ENCODE measurements at places on chromosomes 1 and 21.

GRCh38 chr1:55720261-55720660 is 505.1 kb upstream of the USP24 start:
- DNase-seq: no peak

GRCh38 chr1:161068306-161069234 is 1.1 kb downstream of the ARHGAP30 start:
- DNase-seq: no peak

DNA sequence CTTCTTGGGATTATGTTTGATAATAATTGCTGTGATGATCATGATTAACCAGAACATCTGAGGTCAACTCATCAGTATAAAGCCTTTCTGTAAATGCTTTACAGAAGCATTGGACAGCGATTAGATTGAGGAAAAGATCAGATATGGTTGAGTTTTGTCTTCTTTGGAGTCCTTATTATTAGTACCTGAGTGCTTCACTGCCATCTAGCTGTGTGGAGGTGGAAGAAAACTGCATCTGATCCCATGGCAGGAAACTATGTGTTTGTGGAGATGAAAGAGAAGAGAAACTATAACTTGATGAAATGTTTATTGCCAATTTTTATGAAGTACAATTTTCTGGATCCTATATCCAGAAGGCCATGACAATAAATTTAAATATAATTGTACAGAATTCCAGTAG is 11.4 kb downstream of the FLG2 start:
- no peak for DNase-seq

DNA sequence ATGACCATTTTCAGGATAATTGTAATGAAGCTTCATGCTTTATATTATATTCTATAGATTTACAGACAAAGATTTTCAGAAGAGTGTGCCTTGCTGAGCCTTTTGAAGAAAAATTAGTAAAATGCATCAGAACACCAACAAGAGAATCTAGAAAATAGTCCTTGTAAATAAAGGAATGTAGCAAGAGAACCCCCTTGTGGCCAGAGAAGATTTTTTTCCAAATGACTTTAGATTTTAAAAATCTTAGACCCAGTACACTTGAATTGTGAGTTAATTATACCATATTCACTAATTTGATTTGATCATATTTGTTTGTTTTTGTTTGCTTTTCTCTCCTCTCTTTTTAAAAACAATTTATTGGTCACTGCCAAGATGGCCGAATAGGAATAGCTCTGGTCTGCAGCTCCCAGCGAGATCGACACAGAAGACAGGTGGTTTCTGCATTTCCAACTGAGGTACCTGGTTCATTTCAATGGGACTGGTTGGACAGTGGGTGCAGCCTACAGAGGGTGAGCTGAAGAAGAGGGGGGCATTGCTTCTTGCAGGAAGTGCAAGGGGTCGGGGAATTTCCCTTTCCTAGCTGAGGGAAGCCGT is 12.8 kb upstream of the IFI44L start:
- DNase-seq: no peak

DNA sequence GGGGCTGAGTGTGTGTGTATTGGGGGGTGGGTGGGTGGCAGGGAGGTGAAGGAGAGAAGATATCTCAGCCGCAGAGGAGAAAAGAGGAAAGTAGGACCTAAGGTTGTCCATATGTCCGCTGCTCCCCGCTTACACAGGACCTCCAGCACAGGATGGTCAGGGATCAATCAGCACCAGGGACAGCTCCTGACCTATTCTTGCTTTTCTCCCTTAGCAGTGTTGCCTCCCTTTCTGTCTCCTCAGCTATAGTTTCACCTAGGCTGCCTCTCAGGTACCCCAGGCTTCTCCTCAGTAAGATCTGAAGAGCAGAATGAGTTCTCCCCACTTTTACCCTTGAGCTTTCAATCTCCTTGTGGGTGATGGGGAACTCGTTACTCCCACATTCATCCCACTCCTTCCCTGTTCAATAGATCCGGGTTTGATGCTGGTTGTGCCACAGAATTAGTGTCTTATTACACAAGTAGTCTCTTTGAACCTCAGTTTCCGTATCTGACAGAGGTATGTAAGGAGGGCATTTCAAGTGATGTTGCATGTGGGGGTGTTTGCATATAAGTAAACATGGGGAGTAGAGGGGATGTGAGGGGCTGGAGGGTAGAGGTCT is 1.4 kb upstream of the DPH2 start:
- no peak for DNase-seq

DNA sequence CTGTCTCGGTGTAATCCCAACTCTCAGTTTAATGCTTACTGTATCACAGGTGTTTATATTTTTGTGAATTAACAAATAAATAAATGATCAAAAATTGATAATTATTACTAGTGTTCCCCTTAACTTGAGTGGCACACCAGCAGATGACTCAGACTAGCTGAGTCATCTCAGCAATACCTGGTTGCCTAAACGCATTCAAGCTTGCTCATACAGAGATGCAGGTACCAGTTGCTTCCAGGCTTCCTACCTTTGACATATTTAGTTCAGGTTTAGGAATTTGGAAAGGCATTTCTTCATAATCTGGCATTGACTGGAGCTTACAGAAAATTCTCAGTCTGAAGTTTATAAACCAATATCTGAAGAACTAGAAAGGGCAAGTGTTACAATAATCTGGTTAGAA is 78.9 kb upstream of the LMO4 start:
- DNase-seq: peak; percentile 55

- DNase-seq: no peak
Observed at GRCh38 chr1:183080406-183080805, 57.2 kb downstream of the LAMC1 start.

- no peak for DNase-seq
Observed at GRCh38 chr1:237864338-237865244, 26.1 kb downstream of the ZP4 start.

DNA sequence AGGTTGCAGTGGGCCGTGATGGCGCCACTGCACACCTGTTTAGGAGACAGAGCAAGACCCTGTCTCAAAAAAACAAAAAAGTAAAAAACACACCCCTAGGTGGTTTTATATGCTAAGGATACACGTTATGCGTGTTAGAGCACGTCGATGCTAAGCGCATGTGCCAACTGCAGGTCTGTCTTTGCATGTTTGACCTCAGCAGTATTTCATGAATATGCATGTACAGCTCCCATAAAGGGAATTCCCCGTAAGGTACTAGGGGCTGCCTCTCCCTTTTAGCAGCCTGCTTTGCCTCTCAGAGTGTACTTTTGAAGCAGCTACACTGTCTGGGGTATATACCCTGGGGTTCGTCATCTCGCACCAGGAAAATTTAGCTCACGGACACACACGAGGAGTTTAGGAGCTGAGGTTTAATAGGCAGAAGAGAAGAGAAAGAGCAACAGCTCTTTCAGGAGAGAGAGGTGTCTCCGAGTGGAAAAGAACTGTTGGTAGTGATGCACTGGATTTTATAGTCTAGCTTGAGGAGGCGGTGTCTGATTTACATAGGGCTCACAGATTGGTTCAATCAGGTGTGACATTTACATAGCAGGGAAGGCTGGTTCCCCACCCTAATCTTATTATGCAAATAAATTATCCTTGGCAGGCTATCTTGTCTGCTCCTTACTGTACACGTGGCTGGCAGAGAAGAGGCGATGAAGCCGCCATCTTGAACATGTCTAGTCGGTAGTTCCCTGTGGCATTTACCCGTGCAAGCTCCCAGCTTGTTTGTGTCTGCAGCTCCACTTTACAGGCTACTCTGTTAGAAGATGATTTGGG is 4.2 kb upstream of the OTUD3 start:
- peak; percentile 90 for DNase-seq

DNA sequence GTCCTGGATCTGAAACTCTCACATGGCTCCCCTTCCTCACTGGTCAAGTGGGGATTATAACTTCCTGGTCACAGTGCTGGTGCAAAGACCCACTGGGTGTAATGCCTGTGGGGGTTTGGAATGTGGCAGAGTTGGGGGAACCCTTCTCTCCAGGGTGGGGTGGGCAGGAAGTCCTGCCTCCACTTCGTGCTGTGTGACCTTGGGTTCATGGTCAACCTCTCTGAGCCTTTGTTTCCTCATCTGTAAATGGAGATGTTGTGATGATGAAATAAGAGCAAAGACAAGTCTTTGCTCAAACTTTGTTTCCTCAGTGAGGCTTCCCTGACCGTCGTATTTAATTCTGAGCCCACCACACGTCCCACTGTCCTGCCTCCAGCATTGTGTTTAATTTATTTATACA is 564.7 kb downstream of the PTPRU start:
- no peak for DNase-seq

GRCh38 chr1:58773406-58773840 is 10.4 kb downstream of the JUN start:
- DNase-seq: no peak

- DNase-seq: no peak
Observed at GRCh38 chr1:59523745-59524450, 227.0 kb downstream of the FGGY start.

DNA sequence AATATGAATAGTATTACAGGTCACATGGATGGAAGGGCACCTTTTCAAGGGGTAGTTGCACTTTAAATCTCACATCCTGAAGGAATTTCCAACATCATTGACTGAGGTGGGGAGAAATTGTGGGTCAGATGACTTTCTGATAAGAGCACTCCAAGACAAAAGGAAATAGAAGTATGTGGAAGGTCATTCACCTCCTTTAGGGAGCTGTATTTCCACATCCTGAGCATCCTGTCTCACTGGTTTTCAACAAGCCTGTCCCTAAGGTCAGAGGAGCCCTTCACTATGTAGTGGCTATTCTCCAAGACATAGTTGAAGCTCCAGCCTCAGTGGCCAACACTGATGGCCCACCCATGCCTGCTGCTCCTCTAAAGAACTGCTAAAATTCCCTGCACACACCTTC is 76.5 kb downstream of the ATP1A1 start:
- no peak for DNase-seq

GRCh38 chr1:109677459-109677858 is 9.6 kb downstream of the GSTM2 start:
- DNase-seq: no peak

DNA sequence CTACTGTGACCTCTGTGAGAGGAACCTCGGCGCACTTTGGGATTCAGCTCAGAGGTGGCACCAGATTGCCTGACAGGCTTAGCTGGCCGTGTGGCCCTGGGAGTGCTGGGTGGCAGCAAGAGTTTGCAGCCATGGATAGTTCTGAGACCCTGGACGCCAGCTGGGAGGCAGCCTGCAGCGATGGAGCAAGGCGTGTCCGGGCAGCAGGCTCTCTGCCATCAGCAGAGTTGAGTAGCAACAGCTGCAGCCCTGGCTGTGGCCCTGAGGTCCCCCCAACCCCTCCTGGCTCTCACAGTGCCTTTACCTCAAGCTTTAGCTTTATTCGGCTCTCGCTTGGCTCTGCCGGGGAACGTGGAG is 67.5 kb downstream of the DISC1 start:
- no peak for DNase-seq

DNA sequence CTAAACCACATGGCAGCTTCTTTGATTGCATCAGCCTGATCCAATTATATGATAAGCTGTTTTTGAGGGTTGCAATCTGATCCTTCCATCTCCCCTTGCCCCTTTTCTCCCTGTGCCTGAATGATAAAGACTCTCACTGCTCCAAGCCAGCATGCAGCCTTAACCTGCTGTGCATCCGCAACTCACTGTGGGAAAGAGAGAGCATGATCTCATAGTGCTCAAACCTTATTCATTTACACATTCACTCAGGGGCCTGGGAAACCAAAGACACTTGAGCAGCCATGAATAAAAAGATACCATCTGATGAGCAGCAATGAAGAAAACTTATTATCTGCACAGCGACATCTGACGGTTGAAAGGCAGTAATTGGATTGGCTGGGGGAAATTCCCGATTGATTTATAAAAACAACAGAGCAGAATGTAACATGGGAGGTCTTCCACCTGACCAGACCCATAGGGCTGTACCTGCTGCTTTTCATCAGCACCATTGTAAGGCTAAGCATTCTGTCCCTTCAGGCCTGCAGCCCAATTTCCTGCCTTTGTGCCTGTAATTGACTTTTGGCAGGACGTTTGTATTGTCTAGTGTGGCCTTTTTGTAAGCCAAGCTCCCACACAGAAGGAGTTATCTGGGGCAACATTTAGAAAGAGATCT is 62.5 kb downstream of the KIAA0040 start:
- DNase-seq: no peak

- DNase-seq: no peak
Observed at GRCh38 chr1:109624201-109625010, 4.8 kb downstream of the AMPD2 start.

DNA sequence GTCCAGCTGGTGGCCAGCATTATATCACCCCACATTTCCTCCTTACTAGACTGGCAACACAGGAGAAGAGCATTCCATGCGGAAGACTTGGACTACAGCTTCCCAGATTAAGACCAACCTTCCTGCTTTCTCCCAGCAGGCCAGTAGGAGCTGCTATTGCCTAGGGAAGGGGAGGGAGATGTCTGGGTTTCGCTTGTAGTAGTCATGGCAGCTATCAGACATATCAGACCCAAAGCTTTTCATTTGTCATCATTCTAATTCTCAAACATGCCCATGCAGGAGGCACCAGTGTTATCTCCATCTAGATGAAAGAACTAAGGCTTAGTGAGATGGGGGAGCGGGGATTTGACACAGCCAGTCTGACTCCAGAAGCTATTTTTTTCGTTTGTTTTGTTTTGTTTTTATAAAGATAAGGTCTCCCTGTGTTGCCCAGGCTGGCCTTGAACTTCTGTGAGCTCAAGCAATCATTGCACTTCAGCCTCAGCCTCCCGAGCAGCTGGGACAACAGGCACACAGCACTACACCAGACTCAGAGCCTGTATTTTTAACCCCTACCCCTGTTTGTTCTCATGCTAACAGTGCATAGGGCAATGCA is 4.5 kb downstream of the PLA2G2A start:
- DNase-seq: peak; percentile 84

DNA sequence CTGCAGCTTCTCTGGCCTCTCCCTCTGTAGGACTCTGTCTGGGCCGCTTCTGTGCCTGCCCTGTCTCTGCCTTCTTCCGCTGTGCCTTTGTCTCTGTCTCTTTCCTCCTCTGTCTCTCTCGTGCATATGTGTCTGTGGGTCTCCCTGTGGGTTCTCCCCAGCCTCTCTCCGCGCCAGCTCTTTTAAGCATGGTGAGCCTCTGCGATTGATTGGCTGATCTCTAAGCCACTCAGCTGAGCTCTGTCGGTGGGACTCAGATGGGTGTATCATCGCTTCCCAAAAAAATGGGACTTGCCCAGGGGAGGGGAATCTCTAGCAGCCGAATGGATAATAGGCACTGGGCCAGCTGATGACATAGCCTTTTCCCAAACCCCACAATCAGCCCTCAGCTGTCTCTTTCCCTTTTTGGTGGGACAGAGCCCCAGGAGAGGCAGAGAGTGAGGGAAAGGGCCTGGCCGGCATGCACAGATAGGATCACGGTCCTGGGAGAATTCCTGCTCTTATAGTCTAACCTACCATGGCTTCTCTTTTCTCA is at the start of gene ADAMTS4:
ADAMTS4 (minus strand) TSS at position 158 of the 535 bp plus-strand sequence. CDS start 427 bp downstream, outside the sequence.
- DNase-seq: peak; percentile 81

- no peak for DNase-seq
Observed at GRCh38 chr1:16202281-16203210, 9.9 kb downstream of the ARHGEF19 start.

GRCh38 chr1:215220346-215220745 is 137.8 kb downstream of the KCNK2 start:
- DNase-seq: no peak

- DNase-seq: no peak
Observed at GRCh38 chr1:244741692-244742091, 88.8 kb downstream of the DESI2 start.

GRCh38 chr1:244980605-244981004 is 116.3 kb upstream of the HNRNPU start:
- no peak for DNase-seq

GRCh38 chr1:97791251-97791650 is 129.6 kb downstream of the DPYD start:
- no peak for DNase-seq

GRCh38 chr1:184025242-184025675 is 12.3 kb downstream of the COLGALT2 start:
- no peak for DNase-seq
